Neuronal stem cell (in vitro differentiated cells): ENCODE measurements at places on chromosomes 3 and 15.

DNA sequence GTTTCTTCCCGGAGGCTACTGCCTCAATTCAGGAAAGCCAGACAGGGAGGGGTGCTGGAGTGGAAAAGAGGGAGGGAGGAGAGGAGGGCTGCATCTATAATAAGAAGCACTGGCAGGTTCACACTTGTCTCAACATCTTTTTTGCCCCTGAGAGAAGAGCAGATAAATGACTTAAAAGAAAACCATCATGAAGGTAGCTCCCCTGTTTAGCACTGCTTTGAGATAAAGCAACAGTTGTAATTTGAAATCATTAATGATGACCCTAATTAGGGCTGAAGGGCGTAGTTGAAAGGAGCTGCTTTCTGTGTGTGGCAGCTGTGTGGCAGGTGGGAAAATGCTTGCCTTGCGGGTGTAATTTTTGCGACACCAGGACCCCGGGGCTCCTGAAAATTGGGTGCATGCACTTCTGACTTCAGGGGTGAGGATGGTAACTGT lies 222.8 kb upstream of the IL12A start:
- DNase-seq: no peak

DNA sequence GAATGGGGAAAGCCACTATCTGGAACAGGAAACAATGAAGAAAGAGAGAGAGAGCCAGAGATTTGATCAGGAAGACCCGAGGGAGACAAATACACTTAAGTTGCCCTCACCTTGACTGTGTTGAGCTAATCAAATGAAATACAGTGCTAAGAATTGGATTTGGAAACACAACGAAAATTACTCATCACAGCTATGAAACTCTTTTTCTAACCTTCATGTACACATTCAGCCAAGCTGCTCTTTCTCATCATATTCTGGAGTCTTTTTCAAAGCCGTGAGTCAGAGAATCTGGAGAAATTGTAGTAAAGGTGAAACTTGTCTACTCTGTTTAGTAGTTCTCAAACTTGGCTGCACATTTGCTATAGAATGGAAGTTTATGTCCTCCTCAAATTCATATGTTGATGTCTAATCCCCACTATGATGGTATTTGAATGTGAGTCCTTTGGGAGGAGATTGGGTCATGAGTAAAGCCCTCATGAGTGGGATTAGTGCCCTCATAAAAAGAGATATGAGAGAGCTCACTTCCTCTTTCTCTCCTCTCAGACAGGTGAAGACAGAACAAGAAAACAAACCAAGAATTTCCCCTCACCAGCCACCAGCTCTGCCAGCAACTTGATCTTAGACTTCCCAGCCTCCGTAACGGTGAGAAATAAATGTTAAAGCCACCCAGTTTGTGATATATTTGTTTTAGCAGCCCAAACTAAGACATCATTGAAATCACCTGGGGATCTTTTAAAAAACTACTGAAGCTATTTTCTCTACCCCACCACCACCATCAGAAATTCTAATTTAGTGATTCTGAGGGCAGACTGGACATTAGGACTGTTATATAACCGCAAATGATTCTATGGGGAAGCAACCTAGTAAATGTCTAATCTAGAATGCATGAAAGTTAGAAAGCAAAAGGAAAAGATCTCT lies 143.6 kb upstream of the GRM7 start:
- DNase-seq: no peak

- DNase-seq: peak; percentile 1
Observed at GRCh38 chr3:67947808-67948508, 293.5 kb upstream of the SUCLG2 start.

DNA sequence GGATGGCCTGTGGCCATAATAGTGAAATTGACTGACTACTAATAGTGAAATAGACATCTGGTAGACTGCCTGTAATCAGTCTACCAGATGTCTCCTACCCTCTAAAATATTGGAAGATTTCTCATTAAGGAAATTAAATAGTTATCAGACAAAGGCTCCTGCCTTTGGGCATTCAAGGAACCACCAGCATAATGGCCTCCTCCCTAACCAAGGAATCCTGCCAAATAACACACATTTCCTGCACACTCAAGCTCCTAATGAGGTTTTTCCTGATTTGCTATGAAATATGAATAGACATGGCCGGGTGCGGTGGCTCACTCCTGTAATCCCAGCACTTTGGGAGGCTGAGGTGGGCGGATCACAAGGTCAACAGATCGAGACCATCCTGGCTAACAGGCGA lies 14.6 kb downstream of the NUSAP1 start:
- DNase-seq: no peak

DNA sequence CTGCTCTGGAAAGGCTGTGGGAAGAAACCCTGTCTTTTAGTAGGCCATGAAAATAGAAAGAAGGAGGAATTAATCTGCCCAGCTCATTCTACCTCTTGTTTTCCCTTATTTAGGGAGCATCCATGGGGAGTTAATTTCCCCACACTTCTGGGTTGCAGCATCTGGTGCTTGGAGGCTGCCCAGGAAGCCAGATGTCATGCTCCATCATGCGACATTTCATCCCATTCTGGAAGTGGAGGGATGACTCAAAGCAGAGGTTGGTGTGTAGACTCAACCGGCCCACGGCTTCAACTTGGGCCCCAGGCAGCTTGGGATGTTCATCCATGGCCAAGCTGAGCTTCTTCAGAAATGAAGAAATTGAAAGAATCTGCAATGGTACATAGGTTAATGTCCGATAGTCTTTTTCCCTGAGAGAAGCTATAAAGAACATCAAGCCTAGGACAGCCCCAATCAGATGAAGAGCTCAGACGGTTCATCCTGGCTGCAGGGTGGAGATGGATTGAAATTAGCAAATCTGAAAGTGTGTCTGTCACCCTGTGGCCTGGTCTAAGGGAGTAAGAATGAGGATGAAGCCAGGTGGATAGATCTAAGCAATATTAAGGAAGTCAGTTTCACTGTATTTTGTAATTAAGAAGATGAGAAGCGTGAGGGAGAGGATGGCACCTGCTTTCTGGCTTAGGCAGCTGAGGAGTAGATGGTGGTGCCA lies 24.5 kb upstream of the PROK2 start:
- no peak for DNase-seq

DNA sequence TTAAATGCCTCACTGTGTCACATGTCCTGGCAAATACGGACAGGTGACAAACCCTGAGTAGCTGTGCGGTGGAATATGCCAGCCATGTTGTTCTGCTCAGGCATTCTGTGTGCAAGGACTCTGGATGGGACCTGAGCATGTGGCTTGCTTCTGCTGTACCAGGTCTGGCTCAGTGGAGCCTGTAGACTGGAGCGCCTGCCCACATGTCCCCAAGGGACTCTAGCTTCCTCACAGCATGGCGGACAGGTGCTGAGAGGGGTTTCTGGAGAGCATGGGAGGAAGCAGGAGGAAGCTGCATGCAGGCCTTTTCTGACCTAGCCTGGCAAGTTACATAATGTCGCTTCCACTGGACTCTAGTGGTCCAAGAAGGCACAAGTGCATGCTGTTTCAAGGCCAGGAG lies 96.3 kb downstream of the PLXNA1 start:
- no peak for DNase-seq

- no peak for DNase-seq
Observed at GRCh38 chr3:8557298-8557697, 55.7 kb downstream of the LMCD1 start.

- DNase-seq: no peak
Observed at GRCh38 chr3:186502138-186502948, 41.8 kb downstream of the CRYGS start.

DNA sequence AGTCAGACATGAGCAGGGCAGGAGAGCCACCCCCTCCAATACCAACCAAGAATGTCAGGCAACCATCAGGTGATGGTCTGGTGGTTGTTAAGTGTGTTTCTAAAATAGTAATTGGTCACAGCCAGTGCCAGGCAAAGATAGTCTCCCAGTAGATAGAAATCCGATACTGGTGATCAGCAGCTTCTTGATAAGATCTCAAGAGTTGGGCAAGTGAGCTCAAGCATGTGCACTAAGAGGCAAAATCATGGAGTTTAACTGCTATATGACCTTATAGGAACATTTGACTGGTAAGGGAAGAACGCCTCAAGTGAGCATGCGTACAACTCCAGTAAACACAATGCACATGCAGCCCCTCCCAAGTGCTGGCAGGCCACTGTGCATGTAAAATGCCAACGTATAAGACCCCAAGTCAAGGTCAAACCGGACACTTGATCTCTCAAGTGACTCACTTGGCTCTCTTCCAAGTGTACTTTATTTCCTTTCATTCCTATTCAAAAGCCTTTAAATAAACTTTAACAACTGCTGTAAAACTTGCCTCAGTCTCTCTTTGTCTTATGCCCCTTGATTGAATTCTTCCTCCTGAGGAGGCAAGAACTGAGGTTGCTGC lies 36.0 kb upstream of the CBLB start:
- DNase-seq: no peak

DNA sequence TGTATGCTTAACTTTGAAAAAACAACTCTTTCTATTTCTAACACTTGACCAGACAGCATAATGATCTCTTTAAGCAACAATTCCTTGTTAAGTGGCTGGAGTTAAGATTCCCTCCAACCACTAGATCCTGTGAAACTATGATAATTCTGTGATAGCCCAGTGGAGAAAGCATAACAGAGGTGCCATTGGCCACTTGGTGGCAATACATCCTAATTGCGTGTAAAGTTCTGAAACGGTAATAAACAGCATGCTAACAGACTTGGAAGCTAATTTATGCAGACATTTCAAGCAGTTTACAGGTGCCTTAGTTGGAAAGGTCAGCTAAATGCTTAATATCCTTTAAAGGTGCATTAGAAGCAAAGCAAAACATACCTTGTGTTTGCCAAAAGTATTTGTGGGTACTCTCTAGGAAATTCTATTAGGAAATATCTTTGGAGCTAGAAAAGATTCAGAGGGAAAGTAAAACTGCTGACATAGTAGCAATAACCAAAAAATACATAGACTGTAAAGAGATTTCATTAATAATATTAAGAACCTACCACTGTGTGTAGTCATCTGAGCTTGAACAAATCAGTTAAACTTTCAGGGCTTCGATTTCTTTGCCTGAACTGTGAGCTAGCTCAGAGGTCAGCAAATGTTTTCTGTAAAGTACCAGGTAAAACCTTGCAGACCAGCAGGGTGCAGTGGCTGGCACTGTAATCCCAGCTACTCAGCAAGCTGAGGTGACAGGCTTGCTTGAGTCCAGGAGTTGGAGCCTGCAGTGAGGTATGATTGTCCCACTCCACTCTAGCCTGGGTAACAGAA lies 19.0 kb upstream of the CSTA start:
- DNase-seq: no peak

DNA sequence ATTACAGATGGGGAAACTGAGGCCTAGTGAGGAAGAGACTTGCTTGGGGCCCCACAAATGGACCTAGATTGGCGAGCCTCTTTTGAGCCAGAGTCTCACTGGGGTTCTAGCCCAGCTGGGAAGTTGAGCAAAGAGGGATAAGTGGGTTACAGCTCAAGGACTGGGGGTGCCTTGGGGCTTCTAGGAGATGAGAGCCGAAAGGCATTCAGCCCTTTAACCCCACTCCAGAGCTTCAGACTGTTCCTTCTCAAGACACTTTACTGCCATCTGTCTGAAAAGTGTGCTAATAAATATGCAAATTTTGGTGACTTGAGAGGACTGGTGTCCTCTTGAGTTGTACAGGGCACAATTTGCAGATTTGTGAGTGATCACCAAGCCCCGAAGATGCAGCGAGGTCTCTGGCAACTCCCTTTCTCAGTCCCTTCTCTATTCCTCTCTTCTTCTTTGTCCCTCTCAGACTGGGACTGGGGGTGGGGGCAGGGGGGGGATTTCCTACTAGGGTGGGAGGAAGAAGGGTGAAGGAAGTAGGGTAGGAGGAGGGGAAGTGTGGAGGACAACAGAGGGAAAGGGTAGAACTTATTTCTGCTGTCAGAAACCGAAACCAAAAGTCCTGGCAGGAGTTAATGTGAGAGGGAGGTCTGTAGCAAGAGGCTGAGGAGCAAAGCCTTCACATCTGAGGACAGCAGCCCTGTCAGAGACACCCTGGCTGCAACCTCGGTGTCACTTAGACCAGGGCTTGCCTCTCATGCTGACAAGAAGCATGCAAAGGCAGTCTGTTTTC lies 16.2 kb upstream of the ANKDD1A start:
- DNase-seq: no peak

GRCh38 chr3:98793971-98794370 lies 30.8 kb downstream of the ST3GAL6 start:
- no peak for DNase-seq

- no peak for DNase-seq
Observed at GRCh38 chr3:197426121-197426566, 127.7 kb upstream of the DLG1 start.

DNA sequence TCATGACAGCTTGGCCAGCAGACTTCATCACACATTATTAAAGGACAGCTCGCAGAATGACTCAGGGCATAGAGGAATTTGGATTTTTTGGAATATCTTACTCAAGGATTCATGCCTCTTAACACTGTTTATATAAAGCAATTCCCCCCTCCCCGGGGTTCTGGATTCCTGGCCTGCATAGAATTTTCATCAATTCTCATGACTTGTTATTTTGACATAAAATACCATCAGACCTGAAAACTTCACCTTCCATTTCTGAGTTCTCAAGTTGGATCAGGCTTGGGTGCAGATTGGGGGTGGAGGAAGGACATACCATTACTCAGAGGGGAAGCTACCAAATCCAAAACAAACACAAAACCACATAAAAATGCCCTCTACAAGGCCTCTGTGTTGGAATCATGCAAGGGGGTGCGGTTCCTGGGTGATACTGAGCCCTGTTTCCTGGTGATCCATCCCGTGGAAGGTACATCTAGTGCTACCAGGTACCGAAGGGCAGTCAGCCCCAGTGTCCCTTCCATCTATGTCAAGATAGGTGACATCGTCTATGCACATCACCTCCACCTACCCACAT lies 95.3 kb downstream of the DAPK2 start:
- no peak for DNase-seq

- DNase-seq: no peak
Observed at GRCh38 chr3:171159024-171159821, 132.7 kb upstream of the SLC2A2 start.

- no peak for DNase-seq
Observed at GRCh38 chr15:38424101-38424552, 29.8 kb upstream of the FAM98B start.

DNA sequence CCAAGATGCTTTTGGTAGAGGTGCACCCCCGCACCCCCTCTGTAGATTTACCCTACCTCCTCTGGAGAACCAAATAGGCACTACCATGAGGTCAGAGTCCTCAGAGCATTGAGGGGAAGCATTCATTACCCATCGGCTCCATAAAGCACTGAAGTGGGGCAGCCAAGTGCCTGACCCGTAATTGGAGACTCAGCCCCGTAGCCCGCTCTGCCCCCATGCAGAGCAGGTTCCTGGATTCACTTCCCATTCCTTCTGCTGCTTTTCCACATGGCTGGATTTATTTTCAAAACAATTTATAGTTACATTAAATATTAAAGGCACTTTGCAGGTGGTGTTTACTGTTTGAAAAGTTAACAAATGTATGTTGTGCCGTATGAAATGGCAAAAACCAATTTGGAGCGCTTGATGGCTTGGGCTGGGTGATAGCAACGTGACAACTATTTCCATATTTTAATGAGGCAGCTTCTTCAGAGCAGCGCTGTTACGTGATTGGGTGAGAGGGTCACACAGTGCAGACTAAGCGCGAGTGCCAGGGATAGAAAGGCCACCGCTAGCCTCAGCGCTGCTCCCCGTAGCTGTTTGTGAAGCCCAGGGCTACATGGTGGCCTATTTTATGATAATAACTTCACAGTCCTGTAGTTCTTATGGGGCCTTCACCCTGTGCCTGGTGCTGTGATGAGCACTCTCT lies 373.8 kb upstream of the PROK2 start:
- DNase-seq: no peak

GRCh38 chr15:95252404-95252803 lies 1021.0 kb downstream of the MCTP2 start:
- no peak for DNase-seq
